ENCODE measurements at places on chromosomes 6 and 20. TPM values are rescaled to one million over a fixed set of nuclear protein-coding genes. Genes with fewer than 3 reads are reported as not detected.

- no peak for DNase-seq
Observed at GRCh38 chr6:43772681-43773049, 2.7 kb downstream of the VEGFA start.

- no peak for DNase-seq
Observed at GRCh38 chr6:46690141-46690755, 2.6 kb downstream of the TDRD6 start.

- no peak for DNase-seq
Observed at GRCh38 chr6:16903470-16903869, 142.2 kb upstream of the ATXN1 start.

DNA sequence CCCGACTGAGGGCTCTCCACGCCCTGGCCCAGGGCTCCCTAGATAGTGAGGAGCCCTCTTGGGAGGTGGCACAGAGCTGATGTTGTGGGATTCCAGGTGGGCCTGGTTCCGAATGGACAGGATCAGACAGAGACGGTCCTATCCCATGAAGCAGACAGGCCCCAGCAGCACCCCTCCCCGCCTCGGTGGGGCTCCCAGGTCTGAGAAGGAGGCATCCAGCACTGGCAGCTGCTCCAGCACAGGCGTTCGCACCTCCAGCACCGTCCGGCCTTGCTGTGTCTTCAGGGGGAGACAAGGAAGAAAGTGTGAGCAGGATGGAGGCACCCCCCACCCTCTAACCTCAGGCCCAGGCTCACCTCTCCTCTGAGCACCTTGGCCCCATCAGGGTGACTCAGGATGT lies 28.7 kb downstream of the COL11A2 start:
- DNase-seq: no peak

DNA sequence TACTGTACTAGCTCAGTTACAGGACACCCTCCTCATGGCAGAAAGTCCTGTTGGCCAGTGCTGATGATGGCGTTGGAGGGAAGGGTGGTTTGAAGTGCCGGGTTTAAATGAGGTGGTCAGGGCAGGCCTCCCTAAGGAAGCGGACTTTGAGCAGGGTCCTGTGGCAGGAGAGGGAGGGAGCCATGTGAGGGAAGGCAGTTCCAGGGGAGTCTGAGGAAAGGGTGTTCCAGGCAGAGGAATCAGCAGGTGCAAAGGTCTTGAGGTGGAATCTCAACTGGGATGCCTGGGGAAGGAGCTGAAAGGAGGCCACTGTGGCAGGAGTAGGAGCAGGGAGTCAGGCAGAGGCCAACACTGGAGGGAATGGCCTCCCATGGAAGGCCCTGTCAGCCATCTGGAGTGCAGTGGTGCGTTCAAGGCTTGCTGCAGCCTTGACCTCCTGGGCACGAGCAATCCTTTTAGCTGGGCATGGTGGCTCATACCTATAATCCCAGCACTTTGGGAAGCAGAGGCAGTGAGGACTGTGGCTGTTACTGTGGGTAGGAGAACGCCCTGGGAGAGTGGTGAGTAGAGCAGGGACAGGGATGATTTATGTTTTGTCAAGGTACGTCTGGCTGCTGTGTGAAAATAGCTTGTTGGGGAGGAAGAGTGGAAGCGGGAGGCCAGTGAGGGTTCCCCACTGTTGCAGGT lies 26.2 kb downstream of the VSTM2L start:
- no peak for DNase-seq

- DNase-seq: no peak
Observed at GRCh38 chr20:1823450-1823844, 71.8 kb upstream of the SIRPA start.

GRCh38 chr6:34152806-34153520 lies 7.1 kb upstream of the GRM4 start:
- DNase-seq: no peak

- no peak for DNase-seq
Observed at GRCh38 chr6:23040899-23041298, 471.5 kb downstream of the HDGFL1 start.

DNA sequence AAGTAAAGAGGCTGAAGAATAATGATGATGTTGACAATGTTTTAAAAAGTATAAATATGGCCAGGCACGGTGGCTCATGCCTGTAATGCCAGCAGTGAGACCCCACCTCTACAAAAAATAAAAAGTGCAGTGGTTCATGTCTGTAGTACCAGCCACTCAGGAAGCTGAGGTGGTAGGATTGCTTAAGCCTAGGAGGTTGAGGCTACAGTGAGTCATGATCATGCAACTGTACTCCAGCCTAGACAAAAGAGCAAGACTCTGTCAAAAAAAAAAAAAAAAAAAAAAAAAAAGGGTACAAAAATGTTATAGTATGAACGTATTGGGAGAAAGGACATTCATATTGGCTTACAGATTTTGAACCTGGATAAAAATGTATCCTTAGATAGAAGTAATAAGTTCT lies 543.1 kb upstream of the IRAK1BP1 start:
- no peak for DNase-seq

DNA sequence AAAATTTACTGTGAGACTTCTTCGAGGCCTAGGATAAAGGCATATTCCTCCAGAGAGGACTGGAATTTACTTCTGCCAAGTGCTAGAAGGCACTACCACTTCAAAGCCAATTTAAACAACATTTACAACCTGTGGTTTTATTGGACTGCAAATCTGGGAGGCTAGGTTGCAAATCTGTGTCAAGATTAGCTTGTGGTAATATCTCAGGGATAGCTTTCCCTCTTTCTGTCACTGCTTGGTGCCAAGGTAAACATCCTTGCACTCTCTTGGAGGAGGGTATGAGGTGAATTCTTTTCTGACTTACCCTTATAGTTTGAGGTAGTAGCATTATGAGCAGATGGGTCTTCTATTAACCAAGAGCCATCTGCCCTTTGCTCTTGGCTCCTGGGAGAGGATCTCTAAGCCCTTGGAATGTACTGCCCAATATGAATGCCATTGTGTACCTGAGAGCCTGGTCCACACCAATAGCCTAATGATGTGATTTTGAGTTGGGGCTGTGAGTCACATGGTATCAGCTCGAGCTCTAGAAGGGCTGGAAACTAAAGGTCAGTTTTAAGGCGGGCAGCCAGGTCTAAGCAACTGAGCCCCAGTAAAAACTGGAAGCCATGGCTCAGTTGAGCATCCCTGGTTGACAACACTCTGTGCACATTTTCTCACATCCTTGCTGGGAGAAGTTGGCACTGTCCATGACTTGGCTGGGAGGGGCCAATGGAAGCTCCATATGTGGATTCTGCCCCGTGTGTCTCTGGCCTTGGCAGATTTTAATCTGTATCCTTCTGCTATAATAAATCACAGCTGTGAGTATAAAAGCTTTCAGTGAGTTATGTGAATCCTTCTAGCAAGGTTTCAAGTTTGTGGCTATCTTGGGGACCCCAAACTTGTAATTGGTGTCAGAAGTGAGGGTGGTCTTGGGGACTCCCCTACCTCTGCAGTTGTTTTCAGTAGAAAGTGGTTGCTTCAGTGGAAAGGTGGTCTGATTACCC lies 188.1 kb downstream of the UBE3D start:
- no peak for DNase-seq

- no peak for DNase-seq
Observed at GRCh38 chr20:14374196-14374595, 36.8 kb upstream of the FLRT3 start.

DNA sequence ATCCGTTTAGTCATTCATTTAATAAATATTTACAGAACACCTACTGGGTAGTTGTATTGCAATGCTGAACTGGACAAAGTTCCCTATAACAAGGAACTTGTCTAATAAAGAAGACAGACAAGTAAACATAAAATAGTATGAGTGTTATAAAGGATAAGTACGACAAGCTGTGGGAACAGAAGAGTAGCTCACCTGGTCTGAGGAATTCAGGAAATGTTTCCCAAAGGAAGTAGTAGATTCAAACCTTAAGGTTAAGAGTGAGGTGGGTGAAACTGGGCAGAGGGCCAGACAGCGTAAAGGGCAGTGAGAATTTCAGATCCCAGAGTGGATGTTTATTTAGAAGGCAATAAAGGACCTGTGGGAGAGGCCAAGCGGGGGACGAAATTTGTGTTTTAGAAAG lies 72.3 kb upstream of the CD2AP start:
- DNase-seq: no peak

GRCh38 chr6:52538901-52539354 lies 37.9 kb downstream of the TRAM2 start:
- DNase-seq: no peak

- DNase-seq: no peak
Observed at GRCh38 chr20:48740292-48740649, 87.5 kb downstream of the PREX1 start.

The EBF4 gene
- total RNA-seq: 9.3 TPM

The BACH2 gene
- 7.5 TPM for total RNA-seq

The HSPA12B gene
- 10.7 TPM for total RNA-seq

The DYNLT2 gene
- 2.4 TPM for total RNA-seq

The MRAP2 gene
- total RNA-seq: 5.6 TPM

The DNAH8 gene
- 1.5 TPM for total RNA-seq

The WTAP gene
- total RNA-seq: 103 TPM

The TMEM14B gene
- 78.7 TPM for total RNA-seq

The IL20RA gene
- 4.4 TPM for total RNA-seq
